ENCODE measurements at places on chromosomes 1 and 21. TPM values are rescaled to one million over a fixed set of nuclear protein-coding genes. Genes with fewer than 3 reads are reported as not detected.

- no peak for DNase-seq
Observed at GRCh38 chr1:159009287-159009686, 420 bp upstream of the IFI16 start.

DNA sequence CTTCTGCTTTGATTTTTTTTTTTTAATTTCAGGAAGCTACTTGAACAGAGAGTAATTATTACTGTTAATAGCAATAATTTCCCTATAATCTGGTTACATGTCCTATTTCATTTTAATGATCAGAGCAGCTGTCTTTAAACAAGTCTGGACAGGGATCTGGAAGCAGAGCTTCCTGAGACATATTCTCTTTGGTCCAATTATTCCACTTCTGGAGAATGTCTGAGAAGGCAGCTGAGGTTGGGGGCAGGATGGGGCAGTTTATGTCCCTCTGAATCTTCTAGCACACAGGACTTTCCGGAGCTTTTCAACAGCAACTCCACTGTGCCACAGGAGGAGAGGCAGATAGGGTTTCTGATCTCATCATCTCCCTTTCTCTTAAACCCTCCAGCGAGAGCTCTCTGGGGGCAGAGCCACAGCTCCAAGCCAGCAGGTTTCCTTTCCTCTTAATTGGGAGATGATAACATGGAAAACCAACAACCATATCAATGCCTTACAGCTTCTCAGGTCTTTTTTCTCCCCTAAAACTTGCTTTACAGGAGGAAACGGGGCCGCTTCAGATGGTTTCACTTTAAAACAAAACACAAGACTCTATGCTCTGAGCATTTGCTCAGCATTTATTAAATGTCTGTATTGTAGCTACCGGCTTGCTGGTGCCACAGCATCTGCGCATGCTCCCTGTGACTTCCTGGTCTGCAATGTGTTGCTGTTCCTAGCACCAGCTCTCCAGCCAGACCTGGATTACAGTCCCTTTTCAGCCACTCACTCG lies 425.7 kb upstream of the USP24 start:
- no peak for DNase-seq

GRCh38 chr1:227728892-227729143 lies 6.3 kb downstream of the JMJD4 start:
- DNase-seq: no peak

GRCh38 chr21:40334159-40334558 lies 466.9 kb downstream of the PCP4 start:
- DNase-seq: no peak

DNA sequence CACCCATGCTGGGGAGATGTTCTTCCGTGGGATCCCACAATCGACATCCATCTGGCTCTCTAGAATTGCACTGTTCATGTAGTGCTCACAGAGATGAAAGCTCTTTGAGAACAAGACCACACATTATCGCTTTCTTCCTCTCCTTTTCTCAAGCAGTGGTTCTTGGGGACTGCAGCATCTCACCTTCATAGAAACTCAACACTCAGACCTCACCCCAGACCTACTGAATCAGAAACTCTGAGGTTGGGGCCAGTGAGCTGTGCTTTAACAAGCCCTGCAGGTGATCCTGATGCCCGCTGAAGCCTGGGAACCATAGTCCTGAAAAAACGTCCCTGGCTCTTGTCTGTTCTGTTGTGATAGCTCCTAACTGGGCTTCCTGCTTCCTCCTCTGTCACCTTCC lies 251.3 kb upstream of the FGGY start:
- DNase-seq: no peak

The PIK3R3 gene
- 13.3 TPM for polyA plus RNA-seq
